ENCODE measurements at places on chromosomes 3 and 15.

- no peak for DNase-seq
Observed at GRCh38 chr15:62089616-62090015, 22.8 kb downstream of the C2CD4A start.

DNA sequence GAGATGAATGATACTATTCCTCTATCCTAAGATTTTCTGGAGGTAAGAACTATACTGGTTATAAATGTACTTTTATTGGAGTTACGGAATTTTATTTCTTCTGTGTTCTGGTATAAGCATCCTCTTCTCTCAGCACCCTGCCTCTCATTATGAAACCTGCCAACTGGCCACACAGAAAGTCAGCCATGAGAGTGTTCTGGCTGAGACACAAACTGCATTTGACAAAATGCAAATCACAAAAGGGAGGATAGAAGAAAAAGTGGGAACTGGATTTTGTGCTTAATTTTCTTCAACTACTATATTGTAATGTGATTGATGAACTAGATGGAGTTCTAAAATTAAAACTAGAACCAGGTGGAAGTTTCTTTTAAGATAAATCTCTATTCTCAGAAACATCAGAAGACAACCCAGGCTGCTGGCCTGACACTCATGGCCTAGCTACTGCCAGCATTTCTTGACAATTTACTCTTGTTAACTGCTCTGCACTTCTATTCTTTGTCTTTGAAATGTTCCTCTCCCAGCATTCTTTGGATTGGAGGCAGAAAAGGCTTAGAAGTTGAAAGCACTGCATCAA is 143.1 kb downstream of the WDR76 start:
- DNase-seq = no peak

DNA sequence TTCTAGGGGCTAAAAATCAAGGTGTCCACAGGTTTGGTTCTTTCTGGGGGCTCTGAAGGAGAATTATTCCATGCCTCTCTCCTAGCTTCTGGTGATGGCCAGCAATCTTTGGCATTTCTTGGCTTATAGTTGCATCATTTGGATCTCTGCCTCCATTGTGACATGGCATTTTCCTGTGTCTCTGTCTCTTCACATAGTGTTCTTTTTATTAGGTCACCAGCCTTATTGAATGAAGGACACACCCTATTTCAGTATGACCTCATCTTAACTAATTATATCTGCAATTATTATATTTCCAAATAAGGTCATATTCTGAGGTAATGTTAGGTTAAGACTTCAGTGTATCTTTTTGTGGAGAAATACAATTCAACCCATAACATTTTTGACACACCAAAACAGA is 3.2 kb upstream of the GBE1 start:
- no peak for DNase-seq

DNA sequence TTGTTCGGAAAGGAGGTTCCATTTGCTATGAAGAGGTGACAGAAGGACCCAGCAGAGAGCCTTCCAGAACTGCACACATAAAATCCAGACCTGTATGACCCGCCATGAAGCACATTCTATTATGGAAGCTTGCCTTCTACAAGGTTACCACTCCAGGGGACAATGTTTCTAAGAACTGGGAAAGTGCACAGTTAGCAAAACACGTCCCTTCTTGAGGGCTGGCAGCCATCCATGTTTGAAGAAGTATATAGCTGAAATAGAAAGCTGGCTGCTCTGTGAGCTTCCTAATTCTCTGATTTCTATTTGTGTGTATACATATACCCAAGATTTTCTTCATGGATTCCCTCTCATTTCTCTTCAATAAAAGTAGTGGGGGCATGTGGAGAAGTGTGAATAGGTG is 74.6 kb downstream of the CNTN3 start:
- no peak for DNase-seq

DNA sequence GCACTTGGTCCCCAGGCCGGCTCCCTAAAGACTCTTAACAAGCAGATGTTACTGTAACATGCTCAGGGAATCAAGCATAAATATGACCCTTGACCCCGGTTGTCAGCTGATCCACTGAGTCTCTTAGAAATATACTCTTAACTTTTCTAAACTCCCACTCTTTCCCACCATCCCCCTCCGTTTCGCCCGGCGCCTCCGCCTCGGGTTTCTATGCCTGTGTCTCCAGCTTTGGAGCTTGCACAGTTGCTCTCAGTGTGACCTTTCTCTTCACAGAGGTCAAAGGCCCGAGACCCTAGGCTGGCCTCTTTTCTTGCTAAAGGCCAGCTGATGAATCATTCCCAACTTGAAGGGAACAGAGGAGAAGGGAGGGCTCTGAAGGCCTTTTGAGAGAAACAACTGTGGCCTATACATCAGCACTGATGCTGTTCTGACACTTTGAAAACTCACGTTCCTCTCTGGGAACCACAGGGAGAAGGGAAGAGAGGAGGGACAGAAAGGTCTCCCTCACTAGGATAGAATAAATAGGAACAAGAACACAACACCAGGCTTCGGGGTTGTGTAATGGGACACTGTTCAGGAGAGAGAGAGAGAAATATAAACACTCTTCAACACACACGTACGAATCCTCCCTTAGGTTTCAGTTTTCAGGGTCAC is 484.5 kb upstream of the NR2F2 start:
- no peak for DNase-seq

DNA sequence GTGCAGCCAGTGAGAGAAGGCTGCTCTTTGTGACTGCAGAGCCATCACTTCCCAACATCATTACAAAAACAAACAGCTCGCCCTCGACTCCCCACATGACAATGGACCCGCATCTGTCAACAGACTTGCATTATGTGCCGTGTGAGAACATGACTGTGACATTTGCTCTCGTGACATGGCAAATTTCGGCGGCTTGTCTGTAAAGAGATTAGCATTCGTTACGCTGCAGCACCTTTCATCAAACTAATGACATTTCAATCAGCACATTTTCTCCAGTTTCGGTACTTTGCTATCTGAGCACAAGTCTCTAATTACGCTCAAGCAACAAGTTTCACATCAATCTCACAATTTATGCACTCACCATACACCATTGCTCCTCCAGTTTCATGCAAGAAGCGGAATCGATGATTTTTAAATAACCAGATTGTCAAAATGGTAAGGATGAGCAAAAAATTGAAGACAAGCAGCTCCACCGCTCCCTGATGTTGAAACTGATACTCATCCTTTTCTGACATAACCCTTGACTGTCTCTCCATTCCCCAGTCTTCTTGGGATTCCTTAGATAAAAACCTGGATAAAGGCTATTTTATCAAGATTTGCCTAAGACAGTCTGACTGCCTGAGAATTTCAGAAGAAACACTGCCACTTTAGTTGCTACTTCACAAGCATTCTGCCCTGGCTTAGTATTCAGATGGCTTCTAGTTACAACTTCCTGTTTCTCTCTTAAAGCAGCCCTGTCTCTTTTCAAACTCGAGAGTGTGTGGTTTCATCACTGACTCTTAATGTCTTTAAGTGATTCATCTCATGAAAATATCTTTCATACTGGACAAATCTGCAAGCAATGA is at the start of gene SLC9A9:
Gene SLC9A9, minus strand, starts transcription at position 682 of the 845 bp plus-strand sequence. Its CDS starts 146 bp downstream, at position 536.
- DNase-seq = peak; percentile 54

DNA sequence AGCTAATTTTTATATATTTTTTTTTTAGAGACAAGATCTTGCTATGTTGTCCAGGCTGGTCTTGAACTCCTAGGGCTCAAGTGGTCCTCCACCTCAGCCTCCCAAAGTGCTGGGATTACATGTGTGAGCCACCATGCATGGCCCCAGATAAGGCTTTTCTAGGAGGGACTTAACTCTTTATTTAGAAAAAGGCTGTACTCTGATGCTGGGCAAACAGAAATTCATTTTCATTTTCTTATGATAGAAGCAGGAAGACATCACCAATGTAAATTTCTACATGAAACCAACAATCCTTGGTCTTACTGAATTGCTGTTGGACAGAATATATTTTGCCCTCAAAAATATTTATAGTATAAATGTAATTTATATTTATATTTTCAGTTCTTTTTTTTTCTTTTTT is 9.6 kb downstream of the NIPA1 start:
- no peak for DNase-seq

GRCh38 chr3:19346759-19347158 is 198.4 kb downstream of the KCNH8 start:
- DNase-seq = no peak

GRCh38 chr3:100880072-100880471 is 113.1 kb downstream of the ABI3BP start:
- DNase-seq = no peak

DNA sequence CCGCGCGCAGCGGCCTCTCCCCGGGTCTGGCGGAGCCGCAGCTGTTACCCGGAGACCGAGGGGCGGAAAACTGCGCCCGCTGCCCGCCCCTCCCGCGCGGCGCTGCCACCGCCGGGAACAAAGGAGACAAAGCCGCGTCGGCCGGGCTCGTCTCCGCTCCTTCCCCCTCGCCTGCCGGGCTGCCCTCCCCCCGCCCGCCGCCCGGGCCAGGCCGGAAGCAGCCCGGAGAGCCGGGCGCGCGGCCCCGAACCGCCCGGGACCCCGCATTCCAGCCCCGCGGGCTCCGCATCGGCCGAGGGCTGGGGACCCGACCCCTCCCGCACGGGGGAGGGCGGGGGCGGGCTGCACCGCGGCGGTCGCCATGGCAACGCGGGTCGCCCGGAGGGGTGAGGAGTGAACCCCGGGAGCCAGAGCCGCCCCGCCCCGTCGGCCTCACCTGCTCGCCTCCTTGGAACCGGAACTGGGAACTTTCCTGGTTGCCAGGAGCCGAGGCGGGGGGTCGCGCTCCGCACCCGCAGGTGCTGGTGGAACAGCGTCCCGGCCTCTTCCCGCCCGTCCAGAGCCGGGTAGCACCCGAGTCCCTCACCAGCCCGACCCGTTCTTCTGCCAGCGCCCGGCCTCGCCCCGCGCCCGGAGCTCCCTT is 448 bp downstream of the PLXNB1 start:
- peak; percentile 83 for DNase-seq

DNA sequence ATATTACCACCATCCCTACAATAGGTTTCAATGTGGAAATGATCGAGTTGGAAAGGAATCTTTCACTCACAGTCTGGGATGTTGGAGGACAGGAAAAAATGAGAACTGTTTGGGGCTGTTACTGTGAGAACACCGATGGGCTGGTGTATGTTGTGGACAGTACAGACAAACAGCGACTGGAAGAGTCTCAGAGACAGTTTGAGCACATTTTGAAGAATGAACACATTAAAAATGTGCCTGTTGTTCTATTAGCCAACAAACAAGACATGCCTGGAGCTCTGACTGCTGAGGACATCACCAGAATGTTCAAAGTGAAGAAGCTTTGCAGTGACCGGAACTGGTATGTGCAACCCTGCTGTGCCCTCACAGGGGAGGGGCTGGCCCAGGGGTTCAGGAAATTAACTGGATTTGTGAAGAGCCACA is 510 bp downstream of the ARL14 start:
- DNase-seq = no peak

DNA sequence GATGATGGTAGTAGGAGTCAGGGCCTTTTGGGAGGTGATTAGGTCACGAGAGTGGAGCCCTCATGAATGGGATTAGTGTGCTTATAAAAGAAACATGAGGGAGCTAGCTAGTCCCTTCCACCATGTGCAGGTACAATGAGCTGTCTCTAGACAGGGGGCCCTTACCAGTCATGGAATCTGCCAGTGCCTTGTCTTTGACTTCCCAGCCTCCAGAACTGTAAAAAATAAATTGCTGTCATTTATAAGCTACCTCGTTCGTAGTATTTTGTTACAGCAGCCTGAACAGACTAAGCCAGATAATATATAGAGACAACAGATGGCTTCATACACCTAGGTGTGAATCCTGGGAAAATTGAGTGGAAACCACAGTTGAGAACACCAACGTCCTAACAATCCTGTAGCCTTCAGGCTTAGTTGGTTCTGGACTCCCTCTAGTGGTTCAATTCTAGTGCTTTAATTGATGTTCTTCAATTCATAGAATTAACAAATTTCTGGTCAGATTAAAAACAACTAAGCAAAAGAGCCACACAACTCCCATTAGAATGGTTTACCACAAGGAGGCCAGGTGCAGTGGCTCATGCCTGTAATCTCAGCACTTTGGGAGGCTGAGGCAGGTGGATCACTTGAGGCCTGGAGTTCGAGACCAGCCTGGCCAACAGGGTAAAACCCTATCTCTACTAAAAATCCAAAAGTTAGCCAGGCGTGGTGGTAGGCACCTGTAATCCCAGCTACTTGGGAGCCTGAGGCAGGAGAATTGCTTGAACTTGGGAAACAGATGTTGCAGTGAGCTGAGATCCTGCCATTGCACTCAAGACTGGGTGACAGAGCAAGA is 21.3 kb upstream of the GATM start:
- DNase-seq = peak; percentile 54

- DNase-seq = no peak
Observed at GRCh38 chr15:76298986-76299385, 12.3 kb downstream of the ETFA start.
